ENCODE measurements at places on chromosomes 3 and 15.

DNA sequence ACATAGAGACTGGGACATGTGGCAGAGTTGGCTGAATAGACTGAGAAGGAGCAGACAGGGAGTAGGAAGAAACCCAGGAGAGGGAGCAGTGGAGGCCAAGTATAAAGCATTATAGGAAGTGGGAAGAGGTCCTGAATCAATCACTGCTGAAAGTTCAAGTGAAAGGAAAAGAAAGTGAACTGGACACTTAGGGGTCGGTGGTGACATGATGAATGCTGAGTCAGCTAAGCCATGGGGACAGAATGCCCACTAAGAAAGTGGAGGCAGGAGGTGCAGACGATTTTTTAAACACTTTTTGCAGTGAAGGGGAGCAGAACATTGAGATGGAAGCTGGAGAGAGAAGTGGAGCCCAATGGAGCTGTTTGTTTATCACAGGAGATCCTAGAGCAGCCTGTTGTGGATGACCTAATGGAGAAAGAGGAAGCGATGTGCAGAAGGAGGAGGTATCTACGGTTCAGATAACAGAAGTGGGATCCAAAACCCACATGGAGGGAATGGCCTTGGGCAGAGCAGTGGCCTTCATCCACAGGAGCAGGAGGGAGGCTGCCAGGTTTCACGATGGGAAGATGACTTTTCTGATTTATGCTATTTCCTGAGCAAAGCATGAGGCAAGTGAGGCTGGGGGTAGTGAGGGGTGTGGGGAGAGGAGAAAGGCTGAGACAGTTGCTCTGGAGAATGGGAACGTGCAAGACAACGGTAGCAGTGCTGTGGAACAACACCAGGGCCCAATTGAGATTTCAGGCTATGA, 208.2 kb downstream of the RPLP1 start:
- no peak for DNase-seq

DNA sequence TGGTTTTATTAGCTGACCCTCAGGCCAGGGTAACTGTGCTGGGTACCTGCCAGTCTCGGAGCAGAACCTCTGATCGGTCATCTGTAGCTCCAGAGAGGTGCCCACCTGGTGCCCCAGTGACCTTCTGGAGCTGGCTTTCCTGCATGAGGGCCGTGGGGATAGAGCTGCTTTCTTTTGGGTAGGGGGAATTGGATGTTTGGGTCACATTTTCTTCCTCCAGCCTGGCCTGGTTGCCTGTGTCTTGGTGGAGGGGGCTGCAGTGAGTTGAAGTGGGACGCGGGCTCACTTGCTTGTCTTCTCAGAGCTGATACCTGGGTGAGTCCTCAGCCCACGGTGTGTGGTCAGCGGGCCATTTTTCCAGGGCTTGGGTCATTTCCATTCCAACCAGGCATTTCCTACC, 2.6 kb downstream of the ZNF710 start:
- DNase-seq, result no peak

DNA sequence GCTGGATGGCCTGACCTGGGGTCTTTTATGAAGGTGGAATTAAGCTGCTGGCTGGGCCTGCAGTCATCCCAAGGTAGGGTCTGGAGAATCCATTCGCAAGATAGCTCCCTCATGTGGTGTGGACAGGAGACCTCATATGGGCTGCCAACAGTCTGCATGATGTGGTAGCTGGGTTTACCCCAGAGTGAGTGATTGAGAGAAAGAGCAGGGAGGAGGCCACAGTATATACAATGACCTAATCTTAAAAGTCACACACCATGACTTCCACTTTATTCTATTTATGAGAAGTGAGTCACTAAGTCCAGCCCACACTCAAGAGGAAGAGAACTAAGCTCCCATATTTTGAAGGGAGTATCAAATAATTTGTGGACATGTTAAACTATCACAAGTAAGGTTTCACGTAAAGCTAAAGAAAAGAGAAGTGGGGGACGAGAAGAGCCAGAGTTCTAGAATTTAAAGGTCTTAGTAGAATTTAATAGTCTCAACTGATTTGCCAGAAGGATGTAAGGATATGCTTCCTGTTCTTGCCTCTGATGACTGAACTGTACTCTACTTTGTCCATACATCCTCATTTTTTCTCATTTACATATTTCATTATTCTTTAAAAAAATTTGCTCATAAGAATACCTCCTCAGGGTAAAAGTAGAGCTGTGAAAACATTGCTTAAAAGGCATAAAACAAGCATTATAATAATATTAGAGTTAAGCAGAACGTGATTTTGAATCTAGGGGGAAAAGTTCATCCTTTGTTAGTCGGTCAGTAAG, 184.4 kb downstream of the PEX5L start:
- peak; percentile 78 for DNase-seq

- no peak for DNase-seq
Observed at GRCh38 chr3:166785876-166786275, 594.2 kb downstream of the ZBBX start.

DNA sequence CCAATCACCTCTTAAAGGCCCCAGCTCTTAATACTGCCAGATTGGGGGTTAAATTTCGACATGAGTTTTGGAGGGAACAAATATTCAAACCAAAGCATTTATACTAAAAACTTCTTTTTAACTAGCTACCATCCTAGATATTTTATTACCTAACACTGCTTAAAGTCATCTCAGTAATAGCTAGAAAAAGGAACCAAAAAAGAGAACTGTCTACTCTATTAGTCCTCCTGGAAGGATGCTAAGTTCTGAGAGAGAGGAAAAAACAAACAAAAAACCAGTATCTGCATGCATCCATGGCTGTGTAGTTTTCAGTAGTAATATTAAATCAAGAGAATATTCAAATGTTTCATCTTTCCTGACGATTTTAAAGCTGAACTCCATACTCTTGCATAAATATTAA, 5.8 kb downstream of the CPOX start:
- DNase-seq, result no peak

GRCh38 chr3:184672977-184673870, 38.6 kb downstream of the MAGEF1 start:
- DNase-seq, result no peak

GRCh38 chr3:38564631-38565338, 68.6 kb downstream of the EXOG start:
- no peak for DNase-seq

DNA sequence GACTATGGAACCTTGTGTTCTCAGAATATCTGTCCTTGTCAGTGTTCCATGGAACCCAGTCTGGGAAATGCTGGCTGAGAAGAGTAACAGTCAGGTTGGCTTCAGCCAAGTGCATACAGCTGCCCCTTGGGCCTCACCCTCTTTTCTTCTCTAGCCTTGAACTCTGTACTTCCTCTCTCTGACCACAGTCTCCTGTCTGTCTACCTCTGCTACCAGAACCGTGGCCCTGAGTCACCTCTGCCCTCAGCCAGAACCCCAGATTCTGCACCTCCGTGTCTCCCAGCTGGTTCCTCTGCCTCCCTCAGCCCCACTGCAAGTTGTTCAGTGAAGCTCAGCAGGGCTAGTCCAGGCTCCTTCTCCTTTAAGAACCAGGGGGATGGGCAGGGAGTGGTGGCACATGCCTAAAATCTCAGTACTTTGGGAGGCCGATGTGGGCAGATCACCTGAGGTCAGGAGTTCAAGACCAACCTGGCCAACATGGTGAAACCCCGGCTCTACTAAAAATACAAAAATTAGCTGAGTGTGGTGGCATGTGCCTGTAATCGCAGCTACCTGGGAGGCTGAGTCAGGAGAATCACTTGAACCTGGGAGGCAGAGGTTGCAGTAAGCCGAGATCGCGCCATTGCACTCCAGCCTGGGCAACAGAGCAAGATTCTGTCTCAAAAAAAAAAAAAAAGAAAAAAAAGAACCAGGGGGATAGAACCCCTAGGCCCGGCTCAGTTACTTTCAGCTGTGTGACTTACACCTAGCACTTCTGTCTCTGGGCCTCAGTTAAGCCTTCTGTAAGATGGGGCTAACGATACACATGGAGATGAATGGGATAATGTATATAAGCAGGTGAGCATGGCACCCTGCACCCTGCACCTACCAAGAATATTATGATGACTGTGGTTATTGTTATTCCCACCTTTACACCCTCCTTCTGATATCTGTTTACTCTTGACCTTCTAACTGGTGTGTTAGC, 24.3 kb upstream of the TATDN2 start:
- no peak for DNase-seq

DNA sequence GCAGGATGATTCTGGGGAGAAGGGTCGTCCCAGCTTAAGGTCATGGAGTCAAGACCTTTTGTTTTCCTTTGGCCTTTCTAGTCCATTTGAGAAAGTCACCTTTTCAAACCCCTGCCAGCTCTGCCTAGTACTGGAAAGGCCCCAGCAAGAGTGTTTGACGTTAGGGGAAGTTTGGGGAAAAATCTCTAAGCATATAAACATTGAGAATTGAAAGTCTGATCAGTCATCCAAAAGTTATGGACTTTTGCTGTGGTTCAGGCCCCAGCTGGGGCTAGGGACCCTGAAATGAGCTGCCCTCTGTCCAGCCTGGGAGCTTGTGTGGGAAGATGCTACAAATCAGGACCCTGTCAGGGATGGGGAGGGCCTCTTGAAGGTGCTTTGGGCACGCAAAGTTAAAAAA, 21.6 kb downstream of the SLC6A6 start:
- DNase-seq, result no peak

DNA sequence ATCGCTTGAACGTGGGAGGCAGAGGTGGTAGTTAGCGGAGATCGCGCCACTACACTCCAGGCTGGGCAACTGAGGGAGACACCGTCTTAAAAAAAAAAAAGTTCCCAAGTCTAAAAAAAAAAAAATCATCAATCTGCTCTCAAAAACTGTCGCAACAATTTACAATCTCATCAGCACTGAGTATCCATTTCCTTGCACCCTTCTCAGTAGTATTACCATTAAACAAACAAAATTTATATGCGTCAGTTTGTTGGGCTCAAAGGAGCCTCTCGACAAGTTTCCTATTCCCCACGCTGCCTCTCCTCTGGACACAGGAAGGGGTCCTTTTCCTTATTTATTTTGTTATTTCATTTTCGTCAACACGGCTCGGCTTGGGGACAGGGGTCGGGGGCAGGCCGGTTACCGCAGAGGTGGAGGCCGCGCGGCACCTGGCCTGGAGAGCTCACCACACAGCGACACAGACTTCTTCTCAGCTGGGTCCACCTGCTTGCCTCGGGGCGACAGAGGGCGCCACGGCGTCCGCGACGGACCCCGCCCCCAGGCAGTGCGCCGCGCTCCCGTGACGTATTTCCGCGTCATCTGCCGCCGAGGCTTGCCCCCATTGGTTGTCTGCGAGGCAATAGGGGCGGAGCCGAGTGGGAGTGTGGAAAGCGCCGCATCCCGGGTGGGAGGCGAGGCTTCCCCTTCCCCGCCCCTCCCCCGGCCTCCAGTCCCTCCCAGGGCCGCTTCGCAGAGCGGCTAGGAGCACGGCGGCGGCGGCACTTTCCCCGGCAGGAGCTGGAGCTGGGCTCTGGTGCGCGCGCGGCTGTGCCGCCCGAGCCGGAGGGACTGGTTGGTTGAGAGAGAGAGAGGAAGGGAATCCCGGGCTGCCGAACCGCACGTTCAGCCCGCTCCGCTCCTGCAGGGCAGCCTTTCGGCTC, at the start of gene MAP2K1:
MAP2K1 (plus strand) TSS at position 709 of the 920 bp plus-strand sequence. CDS start 436 bp downstream, outside the sequence.
- DNase-seq, result peak; percentile 94

- DNase-seq, result peak; percentile 45
Observed at GRCh38 chr15:62391641-62392262, 226.7 kb upstream of the C2CD4B start.

DNA sequence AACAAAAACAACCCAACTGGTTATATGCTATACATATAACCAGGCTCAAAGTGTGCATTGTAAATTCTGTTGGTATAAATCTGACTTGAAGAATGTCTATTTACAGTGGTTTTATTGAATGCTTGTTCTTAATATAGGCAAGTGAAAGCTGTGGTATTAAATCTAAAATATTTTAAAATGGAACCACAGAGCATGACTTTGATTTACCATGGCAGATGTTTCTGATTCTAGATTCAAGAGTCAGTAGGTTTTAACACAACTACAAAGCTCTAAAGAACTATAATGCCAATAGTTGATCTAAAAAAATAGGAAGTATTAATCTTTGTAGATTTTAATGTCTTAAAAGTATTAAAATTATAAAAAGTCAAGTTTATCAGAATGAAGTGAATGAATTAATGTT, 141.9 kb upstream of the PLSCR5 start:
- DNase-seq, result no peak

DNA sequence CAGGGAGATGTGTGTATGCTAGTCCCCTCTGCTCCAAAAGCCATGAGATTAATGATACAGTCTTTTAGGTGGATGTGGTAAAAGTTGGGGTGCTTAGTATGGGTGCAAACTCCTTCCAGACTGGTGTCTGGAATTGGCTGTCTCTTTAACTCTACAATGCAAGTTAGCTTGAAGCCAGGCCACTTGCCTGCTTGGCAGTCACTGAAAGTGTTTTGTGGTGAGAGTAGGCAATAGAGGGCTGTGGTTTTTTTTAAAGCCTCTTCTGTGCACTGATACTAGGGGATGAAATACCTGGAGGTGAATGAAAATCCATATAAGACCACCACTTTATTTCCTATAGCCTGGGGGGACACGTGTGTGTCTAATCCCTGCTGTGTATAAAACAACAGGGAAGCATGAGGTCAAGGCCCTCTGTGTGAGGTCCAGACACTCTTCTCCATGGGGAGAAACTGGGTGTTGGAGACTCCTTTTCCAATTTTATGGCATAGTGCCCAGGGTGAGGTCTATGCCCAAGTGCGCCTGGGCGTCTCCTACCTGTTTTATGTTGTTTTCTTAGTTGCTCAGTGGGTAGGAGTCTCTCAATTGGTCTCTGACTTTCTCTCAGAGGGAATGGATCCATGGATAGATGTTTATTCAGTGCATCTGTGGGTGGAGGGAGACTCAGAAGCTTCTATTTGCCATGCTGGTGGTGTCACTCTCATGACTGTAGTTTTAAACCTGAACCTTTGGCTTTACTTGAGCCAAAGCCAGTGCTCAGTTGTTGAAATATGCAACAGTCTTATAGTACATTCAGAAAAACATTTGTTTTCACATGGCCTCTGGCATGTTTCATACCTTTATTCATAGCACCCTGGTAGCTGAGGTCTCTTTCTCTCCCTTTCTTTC, 327.8 kb upstream of the ATP11B start:
- DNase-seq, result no peak

DNA sequence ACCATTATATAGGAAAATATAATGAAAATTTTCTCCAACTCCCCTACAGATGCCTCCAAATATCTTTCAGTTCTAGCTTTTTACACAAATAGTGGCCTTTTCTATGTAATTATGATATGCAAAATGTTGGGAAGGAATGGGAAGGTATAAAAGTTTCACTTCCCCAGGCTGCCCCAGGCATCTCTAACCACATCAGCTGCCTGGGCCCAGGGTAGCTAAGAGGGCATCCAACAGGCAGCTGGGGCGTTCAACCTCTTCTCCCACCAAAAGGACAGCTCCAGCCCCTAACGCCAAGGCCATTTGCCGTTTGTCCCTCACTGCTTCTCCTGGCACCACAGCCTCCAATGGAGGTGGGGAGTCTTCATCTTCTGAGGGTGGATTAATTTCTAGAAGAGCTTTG, 188.1 kb upstream of the TSC22D2 start:
- DNase-seq, result no peak

DNA sequence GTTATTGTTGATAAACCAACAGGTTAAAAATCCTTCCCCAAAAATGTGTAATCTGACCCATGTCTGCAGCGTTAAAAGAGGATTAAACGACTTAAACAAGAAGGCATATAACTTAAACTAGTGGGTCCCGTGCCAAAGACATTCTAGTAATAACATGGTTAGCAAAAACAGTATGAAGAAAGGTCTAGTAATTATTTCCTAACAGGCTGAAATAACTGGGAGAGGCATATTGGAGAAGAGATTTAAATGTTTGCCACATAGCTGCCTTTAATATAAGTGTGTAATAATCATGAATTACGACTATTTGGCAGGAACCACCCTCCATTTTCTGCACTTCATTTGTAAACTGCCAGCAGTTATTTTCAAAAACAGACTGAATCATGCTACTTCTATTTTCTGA, 67.7 kb upstream of the CSPG5 start:
- DNase-seq, result peak; percentile 45

GRCh38 chr3:107983247-107983646, 107.6 kb downstream of the CD47 start:
- no peak for DNase-seq

Measured in fibroblast of mammary gland (primary cell).